ENCODE measurements at places on chromosomes 4 and X.

DNA sequence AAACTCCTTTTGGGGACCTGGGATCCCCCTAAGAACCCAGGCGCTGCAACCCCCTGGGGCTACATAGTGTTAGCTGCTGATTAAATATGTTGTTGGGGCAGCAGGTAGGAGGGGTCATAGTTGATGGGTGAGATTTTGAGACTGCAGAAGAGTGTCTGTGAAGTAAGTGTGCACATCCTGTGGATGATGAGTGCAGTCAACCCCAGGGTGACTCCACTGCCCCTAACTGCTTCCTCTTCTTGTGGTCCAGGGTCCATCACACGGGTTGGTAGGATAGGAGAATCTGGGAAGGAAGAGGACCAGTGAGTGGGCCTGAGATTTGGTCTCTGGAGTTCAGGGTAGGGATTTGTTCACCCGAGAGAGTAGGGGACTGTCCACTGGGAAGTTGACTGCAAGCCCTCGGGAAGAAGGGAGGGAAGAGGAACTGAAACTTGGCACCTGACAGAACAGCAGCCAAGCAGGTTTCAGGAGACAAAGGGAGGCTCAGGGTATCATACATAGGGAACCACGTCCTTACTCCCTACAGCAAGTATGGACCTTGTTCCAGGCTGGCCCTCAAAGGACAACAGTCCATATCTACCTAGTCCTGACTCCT lies 8.5 kb downstream of the DLG3 start:
- no peak for DNase-seq

GRCh38 chrX:113048896-113049295 lies 208.3 kb upstream of the AMOT start:
- DNase-seq: no peak

GRCh38 chr4:57591073-57591472 lies 480.9 kb upstream of the IGFBP7 start:
- no peak for DNase-seq

DNA sequence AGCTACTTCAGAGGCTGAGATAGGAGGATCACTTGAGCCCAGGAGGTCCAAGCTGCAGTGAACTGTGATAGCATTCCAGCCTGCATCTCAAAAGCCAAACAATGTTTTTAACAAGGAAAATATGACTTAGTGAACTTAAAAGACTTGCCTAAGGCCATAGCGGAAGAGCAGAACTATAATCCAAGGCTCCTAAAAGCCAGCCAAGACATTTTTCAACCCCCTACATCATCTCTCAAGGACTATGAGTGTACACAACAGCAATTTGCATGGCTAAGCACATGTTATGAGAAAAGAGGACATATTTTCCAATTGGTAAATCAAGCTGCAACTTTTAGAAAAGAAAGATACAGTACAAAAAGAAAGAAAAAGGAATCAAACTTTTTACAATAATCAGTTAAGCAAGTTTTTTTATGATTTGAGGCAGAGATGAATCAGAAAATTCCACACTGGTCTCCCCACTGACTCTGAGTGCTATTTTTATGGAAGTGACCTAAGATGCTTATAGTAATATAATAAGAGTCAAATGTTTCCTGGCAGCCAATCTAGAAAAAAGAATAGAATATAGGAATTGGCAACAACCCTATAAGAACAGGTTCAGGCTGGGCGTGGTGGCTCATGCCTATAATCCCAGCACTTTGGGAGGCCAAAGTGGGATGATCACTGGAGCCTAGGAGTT lies 9.8 kb upstream of the ACOT9 start:
- no peak for DNase-seq

DNA sequence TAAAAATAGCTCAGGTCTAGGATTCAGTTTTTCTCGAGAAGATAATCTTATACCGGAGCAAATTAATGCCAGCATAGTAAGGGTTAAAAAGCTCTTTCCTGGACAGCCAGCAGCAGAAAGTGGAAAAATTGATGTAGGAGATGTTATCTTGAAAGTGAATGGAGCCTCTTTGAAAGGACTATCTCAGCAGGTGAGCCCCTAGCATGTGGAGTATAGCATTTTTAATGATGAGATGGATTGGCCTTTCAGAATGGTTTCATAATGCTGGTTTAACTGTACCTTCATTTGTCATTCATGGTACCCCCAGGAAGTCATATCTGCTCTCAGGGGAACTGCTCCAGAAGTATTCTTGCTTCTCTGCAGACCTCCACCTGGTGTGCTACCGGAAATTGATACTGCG lies 79.4 kb downstream of the SLC10A6 start:
- DNase-seq: no peak

GRCh38 chrX:108177351-108178142 lies 86.0 kb downstream of the ATG4A start:
- DNase-seq: no peak

DNA sequence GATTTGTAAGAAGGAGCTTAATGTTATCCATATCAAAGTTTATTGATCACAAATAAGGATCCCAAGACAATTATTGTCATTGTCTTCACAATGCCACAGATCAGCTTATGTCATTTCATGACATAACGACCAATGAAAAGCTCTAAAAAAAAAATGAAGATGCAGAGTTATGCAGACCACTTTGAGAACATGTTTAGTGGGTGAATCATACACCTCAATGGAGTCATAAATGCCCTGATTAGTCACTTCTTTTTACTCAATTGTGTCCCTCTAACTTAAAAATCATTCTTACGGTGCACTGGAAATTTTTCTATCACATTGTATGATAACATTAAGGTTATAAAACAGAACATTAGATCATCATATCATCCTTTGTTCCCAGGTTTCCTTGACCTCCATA lies 87.6 kb upstream of the GABRG1 start:
- no peak for DNase-seq

DNA sequence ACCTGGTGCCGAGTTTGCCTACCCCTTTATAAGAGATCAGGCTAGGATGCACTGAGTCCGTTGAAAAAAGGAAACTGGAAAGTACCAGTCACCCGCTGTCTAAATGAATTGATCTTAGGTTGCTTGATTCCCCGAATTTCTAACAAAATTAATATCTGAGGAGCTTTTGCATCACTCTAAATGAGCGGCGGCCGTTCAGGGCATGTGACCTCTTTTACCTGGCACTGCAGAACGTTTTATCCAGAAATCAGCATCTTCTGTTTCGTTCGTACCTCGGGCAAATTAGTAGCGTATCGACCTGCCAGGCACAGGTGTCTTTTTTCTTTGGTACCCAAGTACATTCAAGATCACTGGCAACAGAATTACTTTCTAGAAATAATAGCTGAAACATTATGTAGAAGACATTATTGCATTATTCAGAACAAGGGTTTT lies 876 bp downstream of the KLHL2 start:
- DNase-seq: no peak

DNA sequence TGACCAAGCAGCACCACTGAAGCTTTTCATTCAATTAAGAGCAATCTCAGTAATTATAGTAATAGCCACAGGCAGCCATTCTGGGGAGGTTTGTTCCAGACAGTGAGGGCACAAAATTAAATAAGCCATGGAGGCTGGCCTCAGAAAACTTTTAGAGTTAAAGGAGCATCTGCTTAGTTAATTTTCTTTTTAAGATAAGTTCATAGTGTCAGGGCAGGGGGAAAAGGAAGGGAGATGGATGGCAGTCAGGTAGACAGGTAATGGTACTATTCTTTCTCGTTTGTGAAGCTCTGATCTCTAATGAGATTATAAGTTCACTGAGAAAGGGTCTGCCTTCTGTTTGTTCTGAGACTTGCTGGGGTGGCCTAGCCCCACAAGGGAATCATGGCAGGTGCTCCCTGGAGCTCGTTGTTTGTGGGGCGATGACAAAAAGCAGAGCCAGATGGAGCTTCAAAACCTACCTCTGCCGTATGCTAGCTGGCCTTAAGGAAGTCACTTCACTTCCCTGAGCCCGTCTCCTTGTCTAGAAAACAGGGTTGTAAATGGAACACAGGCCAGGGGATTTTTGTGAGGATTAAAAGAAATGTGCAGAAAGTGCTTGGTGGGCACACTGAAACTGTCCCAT lies 44.6 kb upstream of the FGFBP2 start:
- no peak for DNase-seq

- DNase-seq: no peak
These were observed 4.8 kb downstream of the LETM1 start for GRCh38 chr4:1851160-1851559.

GRCh38 chr4:24321131-24321530 lies 263.2 kb downstream of the DHX15 start:
- peak; percentile 47 for DNase-seq

DNA sequence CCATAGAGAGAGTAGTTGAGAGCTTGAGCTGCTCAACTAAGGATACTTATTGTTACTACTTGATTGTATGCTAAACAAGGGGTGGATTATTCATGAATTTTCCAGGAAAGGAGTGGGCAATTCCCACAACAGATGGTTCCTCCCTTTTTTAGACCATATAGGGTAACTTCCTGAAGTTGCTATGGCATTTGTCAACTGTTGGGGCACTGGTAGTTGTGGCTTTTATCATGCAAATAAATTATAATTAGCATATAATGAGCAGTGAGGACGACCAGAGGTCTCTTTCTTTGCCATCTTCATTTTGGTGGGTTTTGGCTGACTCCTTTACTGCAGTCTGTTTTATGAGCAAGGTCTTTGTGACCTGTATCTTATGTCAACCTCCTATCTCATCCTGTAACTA lies 1403.5 kb upstream of the PABPC4L start:
- DNase-seq: no peak

DNA sequence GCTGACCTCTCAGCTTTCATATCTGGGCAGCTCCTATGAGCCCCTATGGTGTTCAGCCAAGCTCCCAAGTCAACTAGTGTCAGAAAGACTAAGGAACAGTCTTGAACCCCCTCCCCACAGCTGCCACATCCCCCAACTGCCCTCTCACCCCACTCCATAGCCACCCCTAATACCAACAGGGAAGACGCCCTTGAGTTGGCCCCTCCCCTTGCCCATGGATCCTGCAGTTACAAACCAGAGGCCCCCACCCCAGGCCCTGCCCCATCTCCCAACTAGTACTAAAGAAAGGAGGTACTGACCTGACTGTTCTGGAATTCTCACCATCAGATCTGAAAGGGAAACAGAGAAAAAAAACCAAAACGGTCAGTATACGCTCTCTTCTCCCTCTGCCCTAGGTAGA lies 10.2 kb upstream of the IQSEC2 start:
- no peak for DNase-seq

- no peak for DNase-seq
These were observed 419.9 kb upstream of the SLIT2 start for GRCh38 chr4:19831644-19832285.

DNA sequence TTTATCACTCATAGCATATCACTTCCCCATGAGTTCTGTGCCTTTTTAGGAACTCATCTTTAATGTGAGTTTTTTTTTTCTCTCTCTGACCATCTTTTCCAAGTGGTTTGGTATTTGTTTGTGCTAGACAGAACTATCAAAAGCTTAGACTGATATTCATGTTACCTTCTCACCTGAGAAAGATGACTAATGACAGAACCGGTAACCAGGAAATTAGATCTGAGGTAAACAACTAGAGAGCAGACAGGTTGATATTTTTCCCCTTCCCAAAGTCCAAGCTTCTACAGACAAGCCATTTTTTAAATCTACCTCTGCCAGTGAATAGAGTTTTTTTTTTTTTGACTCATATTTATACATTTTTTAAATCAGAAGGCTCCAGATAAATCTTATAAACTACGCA lies 17.0 kb upstream of the SRD5A3 start:
- DNase-seq: no peak

DNA sequence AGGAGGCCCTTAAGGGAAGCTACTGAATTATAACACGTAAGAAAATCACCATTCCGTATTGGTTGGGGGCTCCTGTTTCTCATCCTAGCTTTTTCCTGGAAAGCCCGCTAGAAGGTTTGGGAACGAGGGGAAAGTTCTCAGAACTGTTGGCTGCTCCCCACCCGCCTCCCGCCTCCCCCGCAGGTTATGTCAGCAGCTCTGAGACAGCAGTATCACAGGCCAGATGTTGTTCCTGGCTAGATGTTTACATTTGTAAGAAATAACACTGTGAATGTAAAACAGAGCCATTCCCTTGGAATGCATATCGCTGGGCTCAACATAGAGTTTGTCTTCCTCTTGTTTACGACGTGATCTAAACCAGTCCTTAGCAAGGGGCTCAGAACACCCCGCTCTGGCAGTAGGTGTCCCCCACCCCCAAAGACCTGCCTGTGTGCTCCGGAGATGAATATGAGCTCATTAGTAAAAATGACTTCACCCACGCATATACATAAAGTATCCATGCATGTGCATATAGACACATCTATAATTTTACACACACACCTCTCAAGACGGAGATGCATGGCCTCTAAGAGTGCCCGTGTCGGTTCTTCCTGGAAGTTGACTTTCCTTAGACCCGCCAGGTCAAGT lies 6.9 kb upstream of the MSANTD1 start:
- DNase-seq: peak; percentile 31

DNA sequence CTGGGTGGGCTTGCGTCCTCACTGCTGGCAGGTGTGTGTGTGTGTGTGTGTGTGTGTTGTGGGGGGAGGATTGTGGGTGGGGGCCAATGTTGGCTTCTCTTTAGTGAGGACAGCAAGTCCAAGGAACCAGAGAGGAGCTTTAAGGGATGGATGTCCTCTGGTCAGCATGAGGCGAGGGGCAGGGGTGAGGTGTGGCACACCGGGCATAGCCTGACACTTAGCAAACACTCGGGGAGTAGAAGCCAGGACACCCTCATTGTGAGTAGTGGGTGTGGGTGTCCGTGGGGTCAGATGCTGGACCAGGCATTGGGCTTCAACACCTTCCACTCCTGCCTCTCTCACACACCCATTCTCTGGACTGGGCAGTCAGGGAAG lies 2.8 kb downstream of the SORCS2 start:
- no peak for DNase-seq

GRCh38 chr4:113740857-113741379 lies 20.6 kb downstream of the CAMK2D start:
- DNase-seq: no peak

- no peak for DNase-seq
These were observed 185.0 kb downstream of the PTTG2 start for GRCh38 chr4:38145033-38145678.

DNA sequence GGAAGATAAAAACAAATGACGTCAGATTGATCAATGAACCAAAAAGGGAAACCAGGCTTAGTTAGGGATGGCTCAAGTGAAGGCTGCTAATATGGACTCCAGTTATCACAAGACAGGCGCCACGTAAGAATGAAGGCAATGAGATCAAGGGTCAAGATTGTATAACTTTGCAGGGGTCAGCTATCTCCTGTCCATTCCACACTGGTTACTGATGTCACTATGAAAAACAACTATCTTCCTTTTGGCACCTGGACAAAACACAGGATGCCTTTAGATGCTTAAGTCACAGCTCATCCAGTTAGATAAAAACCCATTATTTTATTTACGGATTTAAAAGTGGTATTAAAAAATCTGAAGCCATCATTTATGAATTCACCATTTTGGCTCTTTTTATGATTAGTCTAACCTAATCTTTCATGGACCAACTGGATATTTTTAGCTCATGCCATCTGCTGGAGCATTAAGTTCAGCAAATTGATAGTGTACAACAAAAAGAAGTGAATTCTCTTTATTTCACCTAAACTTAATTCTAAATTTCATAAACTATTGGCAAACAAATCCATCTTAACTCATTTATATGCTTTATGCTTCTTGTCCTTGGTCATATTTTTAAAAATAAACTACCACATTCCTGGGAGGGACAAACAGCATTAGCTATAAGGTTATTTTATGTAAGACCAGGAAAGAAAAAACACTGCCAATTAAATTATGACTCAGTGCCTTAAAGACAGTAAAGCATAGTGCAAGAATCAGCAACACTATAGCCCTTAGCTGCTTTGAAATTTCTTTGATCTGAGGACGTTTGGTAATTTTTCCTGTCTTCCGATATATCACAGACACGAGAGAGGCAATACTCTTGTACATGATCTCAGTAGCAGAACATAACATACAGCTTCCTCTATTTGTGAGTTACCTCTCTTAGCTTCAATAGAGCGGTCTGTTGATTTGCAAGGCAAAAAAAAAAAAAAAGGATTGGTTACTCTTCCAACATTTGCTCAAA lies 27.0 kb downstream of the DHX15 start:
- peak; percentile 21 for DNase-seq

All from fibroblast of skin of left quadriceps (primary cell).